ENCODE measurements at places on chromosomes 13 and 19.

- DNase-seq, result no peak
Observed at GRCh38 chr19:45195764-45196163, 17.2 kb downstream of the BLOC1S3 start.

DNA sequence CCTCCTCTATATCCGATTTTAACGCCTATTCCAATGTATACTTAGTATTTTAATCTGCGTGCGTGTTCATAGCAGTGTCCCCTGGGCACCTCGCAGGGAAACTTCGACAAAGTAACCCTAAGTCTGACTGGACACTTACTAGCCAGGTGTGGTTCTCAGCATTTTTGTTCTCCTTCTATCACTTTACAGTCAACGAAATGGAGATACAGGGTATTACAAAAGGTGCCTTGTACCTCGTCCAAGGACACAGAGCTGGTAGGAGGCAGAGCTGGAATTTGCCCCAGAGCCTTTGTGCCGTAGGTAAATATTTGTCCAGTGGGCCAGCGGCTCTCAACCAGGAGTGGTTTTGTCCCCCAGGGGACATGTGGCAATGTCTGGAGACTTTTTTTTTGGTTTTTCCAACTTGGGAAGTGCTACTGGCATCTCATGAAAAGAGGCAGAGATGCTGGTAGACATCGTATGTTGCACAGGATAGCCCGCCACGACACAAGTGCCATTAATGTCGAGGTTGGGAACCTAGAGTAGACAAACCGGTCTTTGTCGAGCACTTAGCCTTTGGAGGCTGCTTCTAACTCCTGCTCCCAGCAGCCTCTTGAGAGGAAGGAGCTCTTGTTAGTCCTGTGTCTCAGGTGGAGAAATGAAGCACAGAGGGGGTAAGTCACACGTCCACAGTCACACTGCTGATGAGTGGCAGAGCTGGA, 1.1 kb downstream of the ZNF444 start:
- no peak for DNase-seq

GRCh38 chr13:25980255-25980654, 71.6 kb downstream of the SHISA2 start:
- DNase-seq, result no peak

DNA sequence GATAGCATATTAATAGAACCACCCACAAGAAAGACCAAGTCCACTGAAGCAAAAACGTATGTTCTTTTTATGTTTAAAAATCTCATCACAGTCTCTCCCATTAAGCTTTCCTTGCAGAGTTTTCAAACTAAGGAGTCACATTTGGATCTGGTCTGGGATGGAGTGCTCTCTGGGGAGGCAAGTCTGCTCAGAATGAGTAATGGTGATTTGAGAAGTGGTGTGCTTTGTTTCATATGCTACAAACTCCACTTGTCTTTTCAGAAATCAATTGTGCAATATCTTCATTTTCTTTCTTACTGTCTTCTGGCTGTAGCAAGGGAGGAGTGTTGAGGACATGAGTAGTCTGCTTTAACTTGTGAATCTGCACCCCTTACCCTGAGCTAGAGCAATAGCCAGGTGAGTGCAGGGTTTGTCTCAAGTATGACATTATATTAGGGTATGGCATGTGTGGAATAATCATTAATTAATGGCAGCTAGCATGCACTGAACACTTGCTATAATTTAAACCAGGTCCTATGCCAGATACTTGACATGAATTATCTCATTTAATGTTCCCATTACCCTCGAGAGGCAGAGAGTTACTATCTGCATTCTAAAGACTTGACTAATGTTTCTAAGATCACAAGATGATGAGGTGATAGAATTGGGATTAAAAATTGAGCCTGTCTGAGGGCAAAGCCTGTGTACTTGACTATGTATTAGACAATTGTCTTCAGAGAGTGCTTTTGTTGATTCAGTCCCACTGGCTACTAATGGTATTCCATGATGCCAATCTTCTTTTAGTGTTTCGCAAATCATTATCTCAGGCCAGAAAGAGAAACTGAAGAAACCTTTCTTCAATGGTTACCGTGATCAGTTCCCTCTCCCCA, 171.8 kb downstream of the GPC6 start:
- DNase-seq, result no peak

DNA sequence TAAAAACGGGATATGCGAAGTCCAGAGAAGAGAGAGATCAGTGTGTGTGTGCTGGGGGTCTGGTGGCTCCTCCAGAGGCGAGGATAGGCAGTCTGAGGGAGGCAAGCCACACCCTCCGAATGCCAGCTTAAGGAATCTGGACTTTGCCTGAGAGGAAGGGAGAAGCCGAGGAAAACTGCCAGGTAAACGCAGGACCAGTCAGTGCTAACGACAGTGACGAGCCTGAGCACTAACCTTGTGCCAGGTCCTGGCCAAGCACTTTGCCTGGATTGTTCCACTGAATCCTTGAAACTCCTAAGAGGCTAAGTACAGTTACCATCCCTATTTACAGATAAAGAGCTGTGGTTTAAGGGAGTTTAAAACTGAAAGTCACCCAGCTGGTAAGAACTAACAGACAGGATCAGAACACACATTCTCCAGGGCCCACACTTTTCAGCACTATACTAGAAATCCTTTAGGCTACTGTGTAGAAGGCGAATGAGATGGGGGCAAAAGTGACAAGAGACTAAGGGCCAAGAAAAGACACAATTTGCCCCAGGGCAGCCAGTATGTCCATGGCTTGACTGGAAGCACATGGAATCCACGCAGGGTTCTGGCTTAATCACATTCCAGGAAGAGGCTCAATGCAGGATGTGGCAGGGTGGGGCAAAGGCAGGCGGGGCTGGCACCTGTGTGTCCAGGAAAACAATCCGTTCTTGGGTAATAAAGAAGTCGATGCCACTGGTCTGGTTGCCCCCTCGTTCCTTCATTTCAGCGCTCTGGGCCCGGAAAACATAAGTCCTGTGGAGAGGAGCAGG, 15.1 kb downstream of the SMG9 start:
- DNase-seq, result no peak

GRCh38 chr19:4580021-4580901, 20.8 kb upstream of the SEMA6B start:
- no peak for DNase-seq

GRCh38 chr19:54248016-54248601, 5.5 kb upstream of the LILRA6 start:
- peak; percentile 11 for DNase-seq

GRCh38 chr19:51091126-51091525, 8.4 kb upstream of the KLK14 start:
- no peak for DNase-seq

GRCh38 chr13:76331943-76332712, 554.1 kb downstream of the KCTD12 start:
- DNase-seq, result no peak

DNA sequence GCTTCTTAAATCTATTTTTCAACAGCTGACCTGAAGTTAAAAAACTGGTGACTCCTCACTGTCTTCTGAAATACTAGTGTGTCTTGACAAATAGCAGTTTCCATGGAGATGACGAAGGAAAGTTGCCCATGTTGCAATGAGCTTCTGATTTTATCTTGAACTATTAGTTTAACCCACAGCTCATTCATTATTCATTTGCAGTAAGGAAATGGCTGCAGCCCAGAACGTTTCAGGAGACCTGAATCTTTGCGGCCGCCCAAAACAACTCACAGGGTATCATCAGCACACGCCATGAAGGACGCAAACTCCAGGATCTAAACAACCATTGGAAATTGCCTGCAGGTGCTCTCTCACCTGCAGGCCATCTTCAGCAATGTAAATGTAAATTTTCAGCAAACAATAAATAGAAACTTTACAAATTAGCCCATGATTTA, 142.5 kb downstream of the DCLK1 start:
- DNase-seq, result no peak

DNA sequence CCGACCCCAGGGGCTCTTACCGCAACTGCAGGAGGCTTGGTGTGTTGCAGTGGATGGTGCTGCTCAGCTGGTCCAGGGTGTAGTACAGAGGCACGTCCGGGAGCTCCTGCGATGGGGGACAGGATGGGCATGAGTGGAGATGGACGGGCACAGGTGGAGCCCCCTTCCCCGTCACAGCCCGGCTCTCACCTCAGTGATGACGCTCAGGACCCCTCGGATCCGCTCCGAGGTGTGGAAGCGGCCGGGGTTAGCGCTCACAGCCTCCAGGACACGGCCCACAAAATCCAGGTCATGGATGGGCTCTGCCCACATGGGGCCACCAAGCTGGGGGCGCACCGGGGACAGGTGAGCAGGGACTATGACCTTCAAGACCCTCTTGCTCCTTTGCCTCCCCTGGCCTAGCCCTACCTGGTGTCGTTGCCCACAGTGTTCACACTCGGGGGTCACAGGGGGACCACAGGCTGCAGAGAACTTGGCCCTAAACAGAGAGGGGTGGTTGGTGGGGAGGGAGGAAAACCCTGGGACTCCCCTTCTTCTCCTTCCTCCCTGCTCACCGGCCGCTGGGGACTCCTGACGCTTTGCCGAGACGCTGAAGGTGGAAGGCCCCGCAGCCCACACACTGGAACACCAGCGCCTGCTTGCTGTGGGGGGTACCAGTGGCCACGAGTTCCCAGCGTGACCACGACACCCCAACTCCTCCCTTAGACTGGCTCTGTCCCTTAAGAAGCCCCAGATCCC, 6.9 kb upstream of the LYL1 start:
- no peak for DNase-seq

- peak; percentile 51 for DNase-seq
Observed at GRCh38 chr19:47713046-47714021, at the start of gene EHD2. TSS of gene EHD2 (plus strand) at chr19:47713422. CDS start at chr19:47716613, 3,191 bp downstream.

- no peak for DNase-seq
Observed at GRCh38 chr19:46776927-46777911, 11.2 kb downstream of the SLC1A5 start.

DNA sequence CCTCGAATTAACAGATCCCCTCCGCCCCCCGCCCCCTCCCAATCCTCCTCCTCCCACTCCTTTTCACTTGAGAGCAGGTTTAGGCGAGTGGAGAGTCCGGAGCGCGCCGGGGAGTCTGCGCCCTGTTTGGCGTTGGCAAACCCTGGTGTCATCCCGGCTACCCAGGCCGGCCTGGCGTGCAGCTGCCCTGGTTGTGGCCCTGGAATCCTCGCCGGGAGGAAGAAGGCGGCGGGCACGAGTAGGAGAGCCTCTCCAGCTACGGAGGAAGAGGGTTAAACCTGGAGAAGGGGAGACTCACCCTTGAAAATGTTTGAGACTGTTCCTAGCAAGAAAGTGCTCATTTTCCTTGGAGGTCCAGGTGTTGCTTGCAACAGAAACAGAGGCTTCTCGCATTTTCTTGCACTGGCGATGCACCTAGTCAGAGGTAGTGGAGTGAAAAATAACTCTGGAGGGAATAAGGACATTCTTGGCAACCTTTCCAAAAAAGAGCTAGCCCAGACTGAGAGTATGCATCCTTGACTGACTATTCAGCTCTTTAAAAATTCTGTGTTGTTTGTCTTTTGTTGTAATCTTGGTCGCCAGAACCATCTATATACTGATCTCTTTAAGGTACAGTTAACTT, 1.3 kb upstream of the SOX21 start:
- no peak for DNase-seq

DNA sequence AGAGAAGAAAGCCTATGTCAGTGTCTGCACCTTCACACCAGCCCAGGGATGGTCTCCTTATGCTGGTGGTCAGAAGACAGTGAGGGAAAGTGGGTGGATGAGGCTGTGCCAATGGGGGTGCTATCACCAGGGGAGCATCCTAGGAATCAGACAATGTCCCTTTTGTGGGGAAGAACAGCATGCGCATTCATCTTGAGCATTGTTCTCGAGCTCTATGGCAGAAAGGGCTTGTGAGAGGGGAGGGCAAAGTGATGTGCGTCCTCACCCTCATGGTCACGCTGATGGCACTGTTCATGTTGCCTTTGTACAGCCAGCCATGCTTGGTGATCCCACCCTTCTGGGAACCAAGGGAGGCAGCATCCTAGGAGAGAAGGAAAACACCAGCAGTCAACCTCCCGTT, 56.1 kb downstream of the DOCK9 start:
- no peak for DNase-seq

- DNase-seq, result no peak
Observed at GRCh38 chr19:13937479-13938300, 527 bp downstream of the PODNL1 start.

DNA sequence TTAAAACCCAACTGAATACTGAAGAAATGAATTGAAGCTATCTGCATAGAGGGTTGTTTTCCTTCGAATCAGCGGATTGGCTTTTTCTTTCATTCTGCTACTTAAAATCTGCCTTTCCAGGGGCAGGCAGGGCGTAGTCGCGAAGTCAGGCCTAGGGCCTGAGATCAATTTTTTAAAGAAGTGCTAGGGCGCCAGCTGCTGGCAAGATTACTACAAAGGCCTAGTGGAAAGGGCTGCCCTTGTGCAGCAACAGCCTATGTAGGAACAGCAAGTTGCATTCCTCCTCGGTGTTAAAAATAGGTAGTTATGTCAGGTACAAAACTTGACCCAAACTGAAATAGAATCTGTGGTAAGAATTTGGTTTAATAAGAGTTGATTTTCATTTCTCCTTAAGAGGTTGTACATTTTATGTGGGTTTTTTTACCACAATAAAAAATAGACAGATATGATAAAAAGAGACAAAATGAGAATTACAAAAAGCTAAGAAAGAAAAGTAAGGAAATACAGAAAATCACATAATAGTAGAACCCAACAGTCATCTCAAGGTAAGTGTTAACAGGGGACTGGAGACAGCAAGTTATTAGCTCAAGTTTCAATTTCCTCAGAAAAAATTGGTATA, 9.5 kb upstream of the URAD start:
- no peak for DNase-seq

GRCh38 chr13:97139691-97140090, 82.4 kb upstream of the MBNL2 start:
- no peak for DNase-seq

DNA sequence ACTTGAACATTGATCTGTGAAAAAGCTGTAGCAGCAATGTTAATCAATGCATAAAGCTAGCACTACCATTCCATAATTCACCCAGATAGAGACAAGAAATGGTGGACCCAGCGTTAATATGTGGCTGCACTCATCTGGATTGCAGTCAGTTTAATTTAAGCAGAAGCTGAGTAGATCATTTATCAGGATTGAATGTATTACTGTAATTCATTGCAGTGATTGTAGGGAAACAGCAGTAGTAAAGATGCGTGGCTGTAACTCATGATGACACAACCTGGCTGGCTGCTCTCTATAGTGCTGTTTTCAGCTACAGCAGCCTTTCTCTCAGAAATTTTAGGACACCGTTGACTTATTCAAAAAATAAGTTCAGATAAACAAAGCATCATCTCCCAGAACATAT, 499.5 kb upstream of the SLITRK6 start:
- no peak for DNase-seq

DNA sequence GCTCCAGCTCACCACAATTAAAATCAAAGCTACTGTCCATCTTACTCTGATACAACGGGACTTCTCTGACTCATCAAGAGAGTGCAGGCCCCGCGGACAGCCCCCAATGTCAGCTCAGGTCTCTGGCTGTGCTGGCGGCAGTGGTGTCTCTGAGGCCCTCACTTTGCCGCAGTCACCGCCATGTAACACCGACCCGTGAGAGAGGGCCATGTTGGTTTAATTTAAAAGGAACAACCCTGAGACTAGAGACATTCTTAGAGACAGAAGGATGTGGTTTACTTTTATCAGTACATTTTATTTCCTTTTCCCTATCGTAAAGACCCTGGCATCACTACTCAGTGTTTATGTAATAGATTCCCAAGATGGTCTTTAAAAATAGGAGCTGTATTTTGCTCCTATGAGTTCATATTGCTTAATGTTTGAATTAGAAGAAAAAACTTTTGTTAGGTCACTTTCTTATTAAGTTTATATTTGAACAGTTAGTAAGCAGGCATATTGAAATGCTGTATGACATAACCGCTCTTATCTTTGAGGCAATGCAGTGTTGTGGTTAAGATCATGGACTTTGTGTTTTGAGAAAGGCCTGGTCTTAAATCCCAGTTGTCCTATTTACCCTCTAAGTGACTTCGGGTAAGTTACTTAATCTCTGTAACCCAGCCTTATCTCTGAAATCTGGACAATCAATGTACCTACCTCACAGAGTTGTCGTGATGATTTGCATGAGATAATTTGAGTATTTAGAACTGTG, 23.4 kb downstream of the DGKH start:
- no peak for DNase-seq
